SJCRH30 (cell line): ENCODE measurements at places on chromosomes 12 and 14. TPM values are rescaled to one million over a fixed set of nuclear protein-coding genes. Genes with fewer than 3 reads are reported as not detected.
A peak's percentile ranks its signal among the peaks of the same experiment; 100 is the strongest.

DNA sequence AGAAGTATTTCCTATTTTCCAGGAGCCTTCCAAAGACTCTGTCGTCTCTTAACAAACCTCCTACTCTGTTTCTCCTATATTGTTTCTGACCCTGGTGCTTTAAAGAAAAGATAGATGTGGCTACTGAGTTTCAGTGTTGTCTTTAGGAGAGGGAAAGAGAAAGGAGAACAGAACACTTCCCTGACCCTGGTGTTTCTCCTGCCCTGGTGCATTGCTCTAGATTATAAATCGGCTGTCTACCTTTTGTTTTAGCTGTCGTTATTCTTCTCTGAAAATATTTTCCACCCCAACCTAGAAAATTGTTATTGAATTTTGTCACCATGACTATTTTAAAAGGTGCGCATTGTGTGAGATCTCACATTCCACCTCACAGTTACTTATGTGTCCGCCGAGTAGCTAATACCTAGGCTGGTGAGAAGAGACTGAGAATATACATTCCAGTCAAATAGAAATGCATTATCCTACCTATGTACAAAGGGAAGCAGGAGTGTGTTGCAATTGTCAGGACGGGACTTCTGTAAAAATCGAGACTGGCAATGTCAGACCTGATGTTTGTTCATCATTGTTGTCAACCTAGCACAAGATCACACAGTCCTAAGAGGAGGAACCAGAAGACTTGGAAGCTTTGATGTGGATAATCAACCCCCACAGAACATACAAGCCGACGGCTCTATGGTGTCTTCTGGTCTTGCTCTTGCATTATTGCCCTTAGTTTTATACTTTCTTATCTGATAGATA is 108.7 kb upstream of the SLC38A4 start:
- H3K36me3 ChIP-seq: no peaks in the 10 kb centered on the region
- no peak overlapping the region for H3K27ac ChIP-seq
- no peak for DNase-seq
- H3K27me3 ChIP-seq: no peaks in the 10 kb centered on the region

DNA sequence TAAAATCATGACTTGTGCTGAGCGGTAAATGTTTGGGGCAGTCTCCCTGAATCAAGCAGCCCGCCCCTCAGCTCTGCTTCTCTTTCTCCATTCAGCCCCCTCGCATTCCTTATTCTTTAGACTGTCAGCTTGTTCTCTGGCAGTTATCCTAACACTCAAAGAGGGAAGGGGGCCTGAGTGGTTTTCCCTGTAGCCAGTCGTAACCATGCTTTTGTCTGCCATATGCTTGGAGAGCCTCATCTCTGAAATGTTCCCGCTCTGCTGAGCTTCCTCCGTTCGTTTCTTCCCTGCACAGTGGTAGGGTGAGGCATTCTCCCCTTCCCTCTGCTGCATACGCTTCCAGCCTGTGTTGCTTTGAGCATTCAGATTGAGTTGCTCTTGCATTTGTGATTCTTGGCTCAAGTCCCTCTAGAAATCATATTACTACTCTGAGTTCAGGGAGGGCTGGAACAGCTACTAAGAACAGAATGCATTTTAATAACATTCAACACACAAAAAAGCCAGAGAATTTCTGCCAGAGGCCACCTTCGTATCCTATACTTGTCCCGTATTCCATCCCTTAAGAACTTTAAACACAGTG is 119.7 kb downstream of the FBXL14 start:
- peaks cover 19% of the 10 kb centered on the region for H3K4me1 ChIP-seq
- no peaks in the 10 kb centered on the region for H3K36me3 ChIP-seq
- peak overlapping the region; percentile 79 for H3K27ac ChIP-seq
- peak overlapping the region; percentile 11 for H3K4me3 ChIP-seq
- H3K27me3 ChIP-seq: no peaks in the 10 kb centered on the region

Gene ERBB3
- 38.0 and 38.8 TPM in 2 replicates for total RNA-seq

Gene GARIN6
- total RNA-seq: not detected in 2 replicates

DNA sequence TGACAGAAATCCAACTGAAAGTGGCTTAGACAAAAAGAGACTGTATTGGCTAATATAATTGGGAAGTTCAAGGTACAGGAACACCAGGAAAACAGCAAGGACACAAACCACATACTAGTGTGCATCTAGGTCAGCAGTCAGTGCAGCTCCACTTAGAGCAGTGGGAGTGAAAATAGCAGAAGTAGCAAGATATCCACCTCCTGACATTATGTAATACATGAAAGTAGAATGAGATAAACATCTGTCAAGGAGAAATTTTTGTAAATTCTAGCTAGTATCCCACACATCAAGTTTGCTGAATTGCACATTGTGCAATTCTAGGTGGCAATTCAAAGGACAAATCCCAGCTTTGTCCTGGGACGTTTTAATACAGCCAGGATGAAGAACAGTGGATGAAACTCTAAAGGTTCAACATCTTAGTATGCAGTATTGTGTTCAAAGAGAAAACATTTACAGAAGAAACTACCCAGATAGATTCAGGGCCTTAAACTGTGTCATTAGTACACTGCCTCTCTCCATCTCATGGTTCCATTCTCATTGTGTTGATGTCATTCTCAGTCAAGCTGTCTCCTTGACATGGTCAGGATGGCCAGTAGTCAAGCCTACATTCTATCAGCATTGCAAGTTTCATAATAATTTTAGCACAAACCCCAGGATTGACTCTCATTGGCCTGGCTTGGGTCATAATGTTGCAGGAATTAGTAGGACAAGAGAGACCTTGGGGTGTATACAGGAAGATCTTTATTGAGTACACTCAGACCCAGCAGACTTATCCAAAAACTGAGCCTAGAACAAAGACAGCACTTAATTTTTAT is 56.8 kb downstream of the SDR9C7 start:
- H3K27ac ChIP-seq: no peak overlapping the region
- H3K4me1 ChIP-seq: no peaks in the 10 kb centered on the region
- H3K4me3 ChIP-seq: no peak overlapping the region
- H3K27me3 ChIP-seq: no peaks in the 10 kb centered on the region
- H3K36me3 ChIP-seq: no peaks in the 10 kb centered on the region

DNA sequence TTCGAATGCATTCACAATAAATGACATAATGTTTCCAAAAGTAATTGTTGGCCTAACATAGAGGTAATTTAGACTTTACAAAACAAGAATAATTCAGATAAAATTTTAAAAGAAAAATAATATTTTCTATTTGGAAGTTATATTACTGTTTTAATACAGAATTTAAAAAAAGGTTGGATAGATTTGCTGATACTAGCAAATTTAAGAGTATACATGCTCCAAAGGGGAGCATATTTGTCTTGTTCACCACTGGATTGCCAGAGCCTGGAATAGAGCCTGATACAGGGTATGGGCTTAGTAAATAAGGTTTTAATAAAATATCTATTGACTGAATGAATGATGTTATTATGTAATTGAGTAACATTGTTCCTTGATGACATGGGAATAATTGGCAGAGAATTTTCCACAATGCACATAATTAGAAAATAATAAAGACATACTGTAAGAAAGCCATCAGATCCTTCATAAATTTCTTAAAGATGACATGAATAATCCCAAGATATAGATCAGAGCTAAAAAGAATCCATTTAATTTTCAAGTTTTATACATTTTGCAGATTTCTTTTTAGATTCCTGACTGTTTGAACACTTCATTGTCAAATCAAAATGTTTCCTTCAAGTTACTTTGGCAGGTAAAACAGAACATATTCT is 305.3 kb downstream of the SLC6A15 start:
- DNase-seq: no peak
- H3K27ac ChIP-seq: no peak overlapping the region
- no peak overlapping the region for H3K4me3 ChIP-seq
- H3K27me3 ChIP-seq: no peaks in the 10 kb centered on the region
- H3K36me3 ChIP-seq: no peaks in the 10 kb centered on the region
- no peaks in the 10 kb centered on the region for H3K4me1 ChIP-seq

DNA sequence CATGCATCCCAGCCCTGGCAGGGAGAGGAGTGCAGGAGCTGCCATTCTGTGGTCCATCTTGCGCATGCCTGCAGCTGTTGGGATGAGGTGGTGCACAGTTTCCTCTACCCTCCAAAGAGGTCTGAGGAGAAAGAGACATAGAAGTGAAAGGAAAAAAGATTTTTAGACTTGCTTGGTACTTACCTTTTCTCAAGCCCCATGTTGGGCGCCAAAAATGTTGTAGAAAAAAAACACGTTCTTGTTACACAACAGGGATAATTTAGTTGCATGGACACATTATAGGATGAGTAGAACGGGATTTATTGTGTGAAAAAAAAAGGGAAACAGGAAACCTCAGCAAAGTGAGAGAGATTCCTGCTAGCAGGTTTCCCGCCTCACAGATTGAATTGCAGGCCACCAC is 244.4 kb upstream of the GARIN2 start:
- H3K27ac ChIP-seq: no peak overlapping the region
- H3K27me3 ChIP-seq: no peaks in the 10 kb centered on the region
- H3K36me3 ChIP-seq: peaks cover 18% of the 10 kb centered on the region
- H3K4me3 ChIP-seq: no peak overlapping the region
- H3K4me1 ChIP-seq: no peaks in the 10 kb centered on the region

DNA sequence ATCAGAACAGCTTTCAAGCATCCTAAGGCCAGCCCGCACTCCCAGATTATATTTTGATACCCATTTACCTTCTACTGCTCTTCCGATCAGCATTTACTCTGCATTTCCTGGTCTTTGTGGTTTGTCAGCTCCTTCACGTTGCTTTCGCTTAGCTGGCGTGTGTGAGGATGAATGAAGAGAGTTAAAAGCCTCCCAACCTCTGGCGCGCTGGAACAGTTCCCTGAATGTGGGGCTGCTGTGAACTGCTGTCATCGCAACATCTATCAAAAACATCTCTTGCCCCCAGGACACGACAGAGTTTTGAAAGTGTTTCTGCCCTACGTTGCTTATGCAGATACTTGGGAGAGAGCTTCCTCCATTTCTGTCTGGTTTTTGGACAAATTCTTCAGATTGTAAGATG is 129.2 kb downstream of the KCNA5 start:
- 0 out of 2 replicates have a peak, but pooled peaks cover 2% of the 10 kb centered on the region for H3K27me3 ChIP-seq
- no peak overlapping the region for H3K4me3 ChIP-seq
- no peak overlapping the region for H3K27ac ChIP-seq
- H3K4me1 ChIP-seq: no peaks in the 10 kb centered on the region

DNA sequence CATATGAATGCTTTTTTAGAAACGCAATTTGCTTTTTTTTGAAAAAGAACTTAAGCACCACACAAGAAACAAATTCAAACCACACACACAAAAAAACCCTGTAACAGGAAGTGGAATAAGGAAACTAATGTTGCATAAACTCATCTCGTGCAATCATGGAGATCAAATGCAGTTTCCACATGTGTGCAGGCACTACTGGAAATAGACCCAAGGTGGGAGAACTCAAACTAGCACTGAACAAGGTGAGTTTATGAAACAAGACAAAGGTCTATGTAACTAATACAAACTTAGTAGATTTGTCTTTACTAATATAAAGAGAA is 17.5 kb downstream of the NIN start:
- H3K4me3 ChIP-seq: no peak overlapping the region
- H3K4me1 ChIP-seq: peaks cover 4% of the 10 kb centered on the region; the same call in 1 of the 2 replicates
- no peaks in the 10 kb centered on the region for H3K27me3 ChIP-seq
- no peak overlapping the region for H3K27ac ChIP-seq
- H3K36me3 ChIP-seq: no peaks in the 10 kb centered on the region; the same call in 1 of the 2 replicates
